ENCODE measurements at places on chromosomes 3 and 15. TPM values are rescaled to one million over a fixed set of nuclear protein-coding genes. Genes with fewer than 3 reads are reported as not detected.

DNA sequence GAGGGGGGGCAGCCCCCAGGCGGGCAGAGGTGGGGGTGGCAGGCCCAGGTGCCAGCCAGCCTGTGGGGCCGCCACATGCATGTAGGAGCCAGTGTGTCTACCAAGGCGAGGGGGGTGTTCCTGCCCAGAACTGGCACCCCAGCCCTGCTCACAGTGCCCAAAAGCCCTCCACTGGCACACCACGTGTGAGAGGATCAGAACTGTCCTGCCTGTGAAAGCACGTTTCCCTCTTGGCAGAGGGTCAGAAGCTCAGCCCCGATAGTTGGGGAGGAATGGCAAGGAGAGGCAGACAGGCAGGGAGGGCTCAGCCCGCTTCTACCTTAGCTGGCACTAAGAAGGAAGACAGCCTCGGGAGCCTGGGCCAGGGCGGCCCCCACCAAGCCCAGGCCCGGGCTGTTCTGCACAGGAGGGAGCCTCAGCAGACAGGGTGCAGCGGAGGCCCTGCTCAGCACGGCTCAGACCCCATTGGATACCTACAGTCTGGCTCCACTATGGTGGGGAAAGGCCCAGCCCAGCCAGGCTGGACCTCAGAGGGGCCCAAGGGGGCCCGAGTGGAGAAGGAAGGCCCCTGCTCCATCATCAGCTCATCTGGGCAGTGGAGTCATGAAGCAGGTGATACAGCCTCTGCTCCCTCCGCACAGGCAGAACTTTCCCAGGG is 84.8 kb upstream of the LINGO1 start:
- no peak for DNase-seq

GRCh38 chr15:74917676-74918075 is 11.0 kb upstream of the FAM219B start:
- DNase-seq: no peak

GRCh38 chr15:69530991-69531664 is 78.5 kb downstream of the RPLP1 start:
- no peak for DNase-seq

IP6K2 gene
- total RNA-seq: 38.3 TPM

Data from thoracic aorta (tissue), 2 donors.